ENCODE measurements at places on chromosomes 12 and 14.
A peak's percentile ranks its signal among the peaks of the same experiment; 100 is the strongest.

DNA sequence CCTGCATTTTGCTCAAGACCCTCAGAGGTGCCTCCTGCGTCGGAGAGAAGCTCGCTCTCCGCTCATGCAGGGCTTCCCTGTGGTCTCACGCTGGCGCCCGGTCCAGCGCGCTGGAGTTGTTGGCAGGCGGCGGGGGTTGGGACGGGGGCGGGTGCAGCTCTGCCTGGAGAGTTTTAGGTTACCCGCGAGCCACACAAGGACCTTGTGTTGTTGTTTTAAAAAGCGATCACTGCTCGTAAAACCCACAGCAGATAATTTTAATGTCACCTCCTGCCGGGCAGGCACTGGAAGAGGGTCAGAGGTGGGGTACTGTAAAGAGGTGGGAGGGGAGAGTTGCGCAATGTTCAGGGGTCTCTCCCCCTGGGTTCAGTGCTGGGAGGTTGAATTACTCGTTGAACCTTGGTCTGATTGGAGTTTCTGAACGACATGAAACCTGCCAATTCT, 850 bp downstream of the SMOC1 start:
- DNase-seq: no peak

DNA sequence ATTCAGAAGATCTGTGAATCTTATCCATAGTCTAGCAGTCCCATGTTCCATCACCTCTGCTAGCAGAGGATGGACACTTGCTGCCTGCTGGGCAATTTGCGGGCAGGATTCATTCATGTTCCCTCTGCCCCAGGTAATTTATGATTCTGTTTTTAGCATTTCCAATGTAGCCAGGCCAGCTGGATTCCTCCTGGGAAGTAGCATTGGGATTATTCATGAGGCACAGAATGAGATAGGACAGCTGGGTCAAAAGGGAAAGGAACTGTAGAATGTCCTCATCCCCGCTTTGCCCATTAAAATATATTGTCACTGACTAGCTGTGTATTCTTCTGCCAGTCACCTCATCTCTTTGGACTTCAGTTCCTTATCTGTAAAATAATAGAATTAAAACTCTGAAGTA, 68.7 kb downstream of the SLC35F4 start:
- DNase-seq: no peak

DNA sequence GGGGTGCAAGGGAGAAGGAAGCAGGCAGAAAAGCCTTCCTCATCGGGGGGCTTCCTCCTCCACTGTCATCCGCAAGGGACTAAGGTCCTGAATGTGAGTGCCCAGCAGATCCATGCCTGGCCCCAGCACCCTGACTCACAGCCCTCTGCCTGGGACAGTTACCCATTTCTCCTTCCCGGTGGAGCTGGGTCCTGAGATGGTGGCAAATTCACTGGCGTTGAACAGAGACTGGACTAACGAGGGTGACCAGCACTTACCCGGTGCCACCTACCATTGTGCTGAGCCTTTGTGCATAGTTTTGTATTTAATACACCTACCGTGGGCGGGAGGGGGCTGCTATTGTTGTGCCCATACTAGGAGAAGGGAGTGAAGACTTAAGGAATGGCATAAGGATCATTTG, 30.9 kb upstream of the PLEKHG6 start:
- DNase-seq: peak; percentile 63

- DNase-seq: no peak
Observed at GRCh38 chr12:94254270-94254669, 105.9 kb downstream of the PLXNC1 start.

- no peak for DNase-seq
Observed at GRCh38 chr12:117671734-117672133, 297.1 kb downstream of the KSR2 start.

- DNase-seq: no peak
Observed at GRCh38 chr12:96810477-96810876, 96.6 kb upstream of the NEDD1 start.

DNA sequence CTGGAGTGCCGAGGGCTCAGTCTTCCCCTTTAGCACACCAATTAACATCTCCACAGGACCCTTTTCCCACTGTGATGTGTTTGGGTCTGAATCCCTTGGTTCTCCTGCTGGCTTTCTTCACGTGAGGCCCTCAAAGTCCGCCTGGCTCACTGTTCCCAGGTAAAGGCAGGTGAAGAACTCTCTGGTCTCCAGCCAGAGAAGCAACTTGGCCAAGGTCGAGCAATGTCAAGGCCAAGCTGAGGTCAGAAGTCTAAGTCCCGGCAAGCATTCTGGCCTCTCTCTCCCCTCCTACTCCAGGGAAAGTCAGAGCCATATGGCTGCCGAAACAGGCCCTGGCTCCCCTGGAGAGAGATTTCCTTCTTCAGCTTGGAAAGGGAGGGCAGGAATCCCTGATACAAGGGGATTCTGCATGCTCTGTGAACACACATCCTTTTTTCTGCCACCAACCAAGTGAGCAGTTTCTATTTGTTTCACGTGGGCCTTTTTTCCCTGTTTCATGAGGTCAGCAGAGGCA, 61.4 kb upstream of the ESRRB start:
- peak; percentile 29 for DNase-seq

GRCh38 chr14:41120402-41120801, 486.3 kb upstream of the LRFN5 start:
- DNase-seq: no peak

DNA sequence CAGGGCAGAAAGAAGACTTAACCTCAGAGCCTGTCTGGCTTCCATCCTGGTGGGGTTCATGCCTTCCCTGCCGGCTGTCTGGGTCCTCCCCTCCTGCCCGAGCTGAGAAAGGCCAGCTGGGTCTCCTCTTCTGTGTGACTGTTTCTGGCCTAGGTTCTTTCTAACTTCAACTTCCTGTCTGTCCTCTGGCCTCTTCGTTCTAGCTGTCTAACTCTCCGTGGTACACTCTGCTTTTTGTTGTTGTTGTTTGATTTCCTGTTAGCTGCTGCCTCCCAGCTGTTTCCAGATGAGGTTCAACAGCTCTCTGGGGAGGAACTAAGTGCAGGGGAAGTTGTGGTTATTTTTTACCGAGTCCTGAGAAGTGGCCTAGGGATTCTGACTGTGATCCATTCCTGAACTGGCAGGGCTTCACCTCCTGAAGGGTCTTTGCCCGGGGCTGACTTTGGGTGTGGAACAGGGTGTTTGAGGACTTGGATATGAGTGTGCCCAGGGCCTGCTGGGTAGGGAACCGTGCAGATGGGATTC, 3.2 kb downstream of the MLXIP start:
- peak; percentile 88 for DNase-seq

GRCh38 chr14:69483765-69484443, 624 bp upstream of the PLEKHD1 start:
- DNase-seq: no peak

GRCh38 chr12:32431025-32431424, 31.7 kb downstream of the FGD4 start:
- DNase-seq: no peak

DNA sequence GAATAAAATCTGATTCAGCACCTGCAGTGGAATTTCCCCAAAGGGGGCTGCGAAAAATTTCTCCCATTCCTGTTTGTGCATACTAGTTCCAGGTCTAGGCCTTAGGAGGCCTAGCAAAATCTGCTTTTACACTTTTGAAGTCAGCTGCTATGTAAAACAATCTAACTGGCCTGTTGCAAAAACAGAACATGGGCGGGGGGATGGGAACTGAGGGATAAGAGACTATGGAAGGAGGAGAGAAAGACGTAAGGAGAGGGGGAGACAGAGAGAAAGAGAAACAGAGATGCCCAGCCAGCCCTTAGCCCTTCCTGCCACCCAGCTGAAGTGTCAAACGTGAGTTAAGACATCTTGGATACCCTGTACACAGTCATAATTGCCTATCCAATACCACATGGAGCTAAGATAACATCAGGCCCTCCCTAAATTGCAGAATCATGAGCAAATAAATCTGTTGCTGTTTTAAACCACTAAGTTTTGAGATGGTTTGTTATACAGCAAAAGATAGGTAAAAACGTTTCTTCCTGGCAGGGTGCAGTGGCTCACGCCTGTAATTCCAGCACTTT, 45.6 kb downstream of the SPTLC2 start:
- no peak for DNase-seq

DNA sequence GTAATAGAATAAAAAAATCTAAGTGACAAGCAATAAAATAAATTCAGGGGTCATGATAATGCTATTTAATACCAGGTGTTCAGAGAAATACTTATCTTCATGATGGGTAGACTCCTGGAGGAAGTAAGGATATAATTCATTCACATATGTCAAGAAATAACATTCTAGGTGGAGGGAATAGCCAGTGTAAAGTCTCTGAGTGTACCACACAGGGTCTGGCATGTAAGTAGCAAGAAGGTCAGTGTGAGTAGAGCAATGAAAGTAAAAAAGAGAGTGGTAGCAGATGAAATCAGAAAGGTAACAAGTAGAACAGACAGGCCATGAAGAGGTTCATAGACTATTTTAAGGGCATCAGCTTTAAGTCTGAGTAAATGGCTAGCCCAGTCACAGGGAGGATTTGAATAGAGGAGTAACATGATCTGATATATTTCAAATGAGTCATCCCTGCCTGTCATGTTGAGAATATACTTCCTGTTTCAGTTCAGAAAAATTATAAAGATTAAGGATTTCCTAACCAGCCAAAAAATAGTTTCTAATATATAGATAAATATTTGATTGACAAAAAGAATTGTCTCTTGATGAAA, 519.9 kb downstream of the C12orf50 start:
- DNase-seq: no peak

GRCh38 chr14:22438742-22439141, 150.3 kb downstream of the DAD1 start:
- no peak for DNase-seq

- DNase-seq: no peak
Observed at GRCh38 chr12:53299101-53299453, 418 bp upstream of the MYG1 start.

GRCh38 chr12:82414044-82414443, 55.7 kb downstream of the METTL25 start:
- no peak for DNase-seq

DNA sequence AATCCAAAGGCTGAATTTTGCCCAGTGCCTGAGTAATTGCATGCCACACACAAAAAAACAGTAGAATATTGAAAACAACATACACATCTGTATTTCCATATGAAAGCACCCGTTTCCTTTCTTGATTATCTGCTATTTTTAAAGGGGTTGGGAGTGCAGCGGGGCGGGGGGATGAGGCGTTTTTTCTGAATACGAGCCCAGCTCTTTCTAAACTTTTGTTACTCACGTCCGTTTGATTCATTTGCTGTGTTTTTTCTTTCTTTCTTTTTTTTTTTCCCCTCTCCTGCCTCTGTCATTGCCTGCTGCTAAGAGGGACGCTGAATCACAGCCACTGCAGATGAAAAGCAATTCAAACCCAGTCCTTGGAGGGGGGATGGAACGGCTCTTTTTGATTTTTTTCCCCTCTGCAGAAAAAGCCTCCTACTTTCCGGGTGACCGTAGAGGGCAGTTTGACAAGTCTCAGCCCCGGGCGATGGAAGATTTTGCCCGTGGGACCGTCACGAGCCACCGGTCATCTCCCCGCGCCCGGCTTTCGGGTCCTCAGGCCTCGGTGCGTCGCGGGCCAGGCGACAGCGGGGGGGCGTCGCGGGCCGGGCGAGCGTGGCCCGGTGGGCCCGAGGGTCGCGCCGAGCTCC, 572 bp upstream of the RASSF8 start:
- DNase-seq: no peak

DNA sequence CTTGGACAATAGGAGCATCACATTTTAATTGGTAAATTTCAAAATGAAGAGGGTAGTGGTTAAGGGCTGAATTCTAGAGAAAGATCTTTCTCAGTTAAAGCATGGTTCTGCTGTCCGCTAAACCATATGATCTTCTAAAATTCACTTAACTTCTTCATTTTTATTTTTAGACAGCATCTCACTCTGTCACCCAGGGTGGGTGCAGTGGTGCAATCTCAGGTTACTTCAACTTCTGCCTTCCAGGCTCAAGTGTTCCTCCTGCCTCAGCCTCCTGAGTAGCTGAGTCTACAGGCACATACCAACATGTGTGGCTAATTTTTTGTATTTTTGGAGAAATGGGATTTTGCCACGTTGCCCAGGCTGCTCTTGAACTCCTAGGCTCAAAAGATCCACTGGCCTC, 226.7 kb upstream of the ABCD2 start:
- no peak for DNase-seq

DNA sequence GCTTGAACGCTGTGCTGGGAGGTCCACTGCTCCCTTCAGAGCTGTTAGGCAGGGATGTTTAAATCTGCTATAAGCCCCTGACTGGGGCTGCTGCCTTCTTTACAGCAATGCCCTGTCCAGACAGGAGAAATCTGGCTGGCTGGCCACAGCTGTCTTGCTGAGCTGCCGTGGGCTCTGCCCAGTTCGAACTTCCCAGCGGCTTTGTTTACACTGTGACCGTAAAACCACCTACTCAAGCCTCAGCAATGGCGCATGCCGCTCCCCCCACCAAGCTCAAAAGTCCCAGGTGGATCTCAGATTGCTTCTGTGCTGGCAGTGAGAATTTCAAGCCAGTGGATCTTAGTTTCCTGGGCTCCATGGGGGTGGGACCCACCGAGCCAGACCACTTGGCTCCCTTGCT, 35.8 kb downstream of the CKAP4 start:
- no peak for DNase-seq

- DNase-seq: no peak
Observed at GRCh38 chr12:100566887-100567637, 6.4 kb upstream of the GAS2L3 start.

- DNase-seq: no peak
Observed at GRCh38 chr12:70520847-70521246, 116.4 kb downstream of the PTPRB start.

DNA sequence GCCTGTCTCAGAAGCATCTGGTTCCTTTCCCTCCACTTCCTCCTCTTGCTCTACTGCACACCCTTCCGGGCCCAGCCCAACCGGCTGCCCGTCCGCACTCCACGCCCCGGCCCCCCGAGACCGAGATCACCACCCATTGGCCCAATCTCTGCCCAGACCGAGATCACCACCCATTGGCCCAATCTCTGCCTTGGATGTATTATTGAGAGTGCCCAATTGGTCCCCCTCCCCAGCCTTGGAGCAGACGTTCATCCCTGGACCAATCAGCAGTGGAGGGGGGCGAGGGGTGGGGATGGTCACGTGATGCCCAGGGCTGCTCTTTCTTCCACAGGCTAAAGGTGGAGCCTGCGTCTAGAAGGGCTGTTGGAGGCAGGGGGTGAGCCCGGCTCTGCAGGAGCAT, 75.6 kb upstream of the TMEM132C start:
- DNase-seq: no peak

DNA sequence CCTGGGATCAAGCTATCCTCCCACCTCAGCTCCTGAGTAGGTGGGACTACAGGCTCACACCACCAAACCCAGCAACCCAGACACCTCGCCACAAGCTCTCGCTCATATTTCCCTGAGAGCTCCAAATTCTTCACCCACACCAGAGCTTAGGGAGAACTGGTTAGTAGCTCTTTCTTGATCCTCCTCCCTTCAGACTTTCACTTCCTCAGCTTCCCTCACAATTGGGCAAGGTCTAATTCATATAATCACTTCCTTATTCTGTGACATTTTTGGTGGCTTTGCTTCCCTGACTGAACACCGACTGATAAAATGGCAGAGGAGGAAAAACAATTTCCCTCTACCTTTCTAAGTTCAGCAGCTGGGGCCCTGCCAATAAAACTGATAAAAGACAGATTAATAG, 88.5 kb downstream of the GXYLT1 start:
- no peak for DNase-seq

- no peak for DNase-seq
Observed at GRCh38 chr12:81617915-81618314, 141.2 kb downstream of the PPFIA2 start.

GRCh38 chr12:49877066-49877465, 26.6 kb downstream of the FAIM2 start:
- no peak for DNase-seq

Measured in sigmoid colon (tissue), 7 donors.